Germinal center (tissue), 1 donor: ENCODE measurements at places on chromosomes 11 and 22.

- DNase-seq = no peak
These were observed 14.8 kb downstream of the APLNR start for GRCh38 chr11:57222239-57222638.

- DNase-seq = no peak
These were observed 8.1 kb upstream of the MOB2 start for GRCh38 chr11:1494650-1495049.

DNA sequence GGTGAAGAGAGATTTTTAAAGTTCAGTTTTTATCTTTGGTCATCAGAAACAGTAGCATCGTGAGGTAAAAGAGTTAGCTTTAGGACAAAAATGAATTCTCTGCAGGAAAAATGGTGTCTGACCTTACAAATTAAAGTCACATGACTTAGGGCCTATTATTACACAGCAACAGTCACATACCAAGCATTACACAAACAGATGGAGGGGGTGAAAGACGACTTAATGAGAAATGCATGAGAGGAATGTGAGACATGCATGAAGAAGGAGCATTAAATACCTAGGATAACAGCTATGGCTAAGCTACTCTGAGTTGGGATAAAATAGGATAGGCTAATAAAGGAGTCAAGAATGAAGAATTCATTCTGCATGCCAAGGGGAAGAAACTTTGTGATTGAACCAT is 77.5 kb downstream of the BLID start:
- DNase-seq = no peak

DNA sequence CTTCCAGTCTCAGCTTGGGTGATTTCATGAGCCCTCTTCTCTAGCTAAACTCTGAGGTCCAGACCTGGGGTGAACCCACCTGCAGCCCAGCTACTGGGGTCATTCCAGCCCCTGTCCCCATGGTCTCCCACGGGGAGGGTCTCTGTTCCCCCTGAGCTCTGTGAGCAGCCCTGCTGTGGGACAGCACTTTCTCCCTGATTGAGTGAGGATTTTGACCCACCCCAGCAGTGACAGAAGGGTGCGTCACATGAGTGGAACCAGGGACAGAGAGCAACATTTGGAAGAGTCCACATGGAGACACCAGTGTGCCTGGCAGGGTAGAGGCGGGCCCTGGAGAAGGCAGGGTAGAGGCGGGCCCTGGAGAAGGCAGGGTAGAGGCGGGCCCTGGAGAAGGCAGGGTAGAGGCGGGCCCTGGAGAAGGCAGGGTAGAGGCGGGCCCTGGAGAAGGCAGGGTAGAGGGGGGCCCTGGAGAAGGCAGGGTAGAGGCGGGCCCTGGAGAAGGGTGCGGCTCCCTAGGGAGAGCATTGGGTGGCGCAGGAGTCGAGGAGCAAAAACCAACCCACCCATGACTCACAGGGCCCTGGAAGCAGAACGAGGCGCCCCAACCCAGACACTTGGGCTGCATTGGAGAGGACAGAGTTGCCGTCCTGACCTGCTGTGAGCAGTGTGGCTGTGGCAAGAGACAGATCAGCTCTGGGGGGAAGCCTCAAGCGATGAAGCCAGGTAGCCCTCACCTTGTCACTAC is 227.7 kb upstream of the B3GAT1 start:
- no peak for DNase-seq

GRCh38 chr11:45023065-45023365 is 72.3 kb upstream of the TP53I11 start:
- no peak for DNase-seq

- no peak for DNase-seq
These were observed 138.4 kb upstream of the CCDC90B start for GRCh38 chr11:83424376-83425136.

DNA sequence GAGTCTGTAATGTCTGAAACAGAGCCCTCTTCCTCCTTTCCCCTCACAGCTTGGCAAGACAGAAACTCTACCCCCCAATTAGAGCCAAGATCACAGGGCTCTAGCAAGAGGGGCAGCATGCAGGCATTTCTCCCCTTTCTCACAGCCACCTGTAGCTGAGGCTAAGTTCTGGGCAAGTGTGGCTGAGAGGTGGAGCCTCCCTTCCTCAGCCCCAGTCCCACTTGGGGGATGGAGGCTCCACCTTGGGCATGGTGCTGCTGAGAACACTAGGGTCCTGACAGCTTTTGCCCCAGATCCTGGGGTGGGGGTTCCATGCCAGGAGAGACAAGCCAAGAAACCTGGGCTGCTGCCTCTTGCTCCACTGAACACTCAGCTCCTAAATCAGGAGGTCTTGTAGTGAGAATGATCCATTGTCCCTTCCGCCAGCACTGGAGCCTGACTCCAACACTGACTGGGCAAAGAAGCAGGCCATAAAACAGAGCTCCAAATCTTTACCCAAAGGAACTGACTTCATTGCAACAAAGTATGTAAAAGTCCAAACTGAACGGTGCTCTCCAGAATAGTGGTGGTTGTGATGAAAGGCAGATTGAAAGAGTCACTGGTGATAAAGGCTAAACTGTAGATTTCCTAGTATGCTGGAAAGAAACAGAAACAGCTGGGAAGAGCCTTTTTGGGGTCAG is 25.6 kb downstream of the NARS2 start:
- no peak for DNase-seq

GRCh38 chr22:23767673-23768548 is at the start of gene CHCHD10:
TSS of gene CHCHD10 (minus strand) at chr22:23767972. CDS start at chr22:23767874, 98 bp downstream.
- peak; percentile 84 for DNase-seq

DNA sequence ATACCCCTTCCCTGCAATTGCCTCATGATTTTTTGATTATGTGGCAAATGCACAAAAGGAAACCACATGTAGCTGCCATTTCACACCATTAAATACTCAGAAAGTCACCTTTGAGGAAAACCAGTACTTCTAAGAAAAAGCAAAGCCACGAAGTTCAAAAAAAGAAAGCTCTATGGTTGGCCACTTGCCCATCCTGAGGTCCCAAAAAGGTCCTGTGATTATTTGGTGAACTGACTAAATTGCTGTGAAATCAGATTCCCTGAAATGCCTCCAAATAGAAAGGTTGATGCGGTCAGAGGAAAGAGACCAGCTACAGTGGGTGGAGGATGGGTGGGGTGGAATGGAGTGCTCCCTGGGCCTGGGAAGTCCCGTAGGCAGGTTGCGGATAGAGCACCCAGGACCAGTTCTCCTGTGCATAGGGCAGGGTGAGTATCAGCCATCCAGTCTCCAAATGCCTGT is 26.9 kb downstream of the MRPL16 start:
- no peak for DNase-seq

DNA sequence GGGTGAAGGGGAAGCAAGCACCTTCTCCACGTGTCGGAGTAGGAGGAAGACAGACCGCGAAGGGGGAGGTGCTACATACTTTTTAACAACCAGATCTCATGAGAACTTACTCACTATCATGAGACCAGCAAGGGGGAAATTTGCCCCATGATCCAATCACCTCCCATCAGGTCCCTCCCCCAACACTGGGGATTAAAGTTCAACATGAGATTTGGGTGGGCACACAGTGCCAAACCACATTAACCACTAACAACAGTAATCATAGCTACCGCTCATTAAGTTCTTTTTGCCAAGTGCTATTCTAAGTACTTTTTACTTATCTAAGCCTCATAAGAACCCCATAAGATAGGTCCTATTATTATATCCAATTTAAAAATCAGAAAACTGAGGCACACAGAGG is 450.5 kb upstream of the DDI1 start:
- DNase-seq = no peak

- peak; percentile 46 for DNase-seq
These were observed 6.1 kb upstream of the STIM1 start for GRCh38 chr11:3849297-3849874.

DNA sequence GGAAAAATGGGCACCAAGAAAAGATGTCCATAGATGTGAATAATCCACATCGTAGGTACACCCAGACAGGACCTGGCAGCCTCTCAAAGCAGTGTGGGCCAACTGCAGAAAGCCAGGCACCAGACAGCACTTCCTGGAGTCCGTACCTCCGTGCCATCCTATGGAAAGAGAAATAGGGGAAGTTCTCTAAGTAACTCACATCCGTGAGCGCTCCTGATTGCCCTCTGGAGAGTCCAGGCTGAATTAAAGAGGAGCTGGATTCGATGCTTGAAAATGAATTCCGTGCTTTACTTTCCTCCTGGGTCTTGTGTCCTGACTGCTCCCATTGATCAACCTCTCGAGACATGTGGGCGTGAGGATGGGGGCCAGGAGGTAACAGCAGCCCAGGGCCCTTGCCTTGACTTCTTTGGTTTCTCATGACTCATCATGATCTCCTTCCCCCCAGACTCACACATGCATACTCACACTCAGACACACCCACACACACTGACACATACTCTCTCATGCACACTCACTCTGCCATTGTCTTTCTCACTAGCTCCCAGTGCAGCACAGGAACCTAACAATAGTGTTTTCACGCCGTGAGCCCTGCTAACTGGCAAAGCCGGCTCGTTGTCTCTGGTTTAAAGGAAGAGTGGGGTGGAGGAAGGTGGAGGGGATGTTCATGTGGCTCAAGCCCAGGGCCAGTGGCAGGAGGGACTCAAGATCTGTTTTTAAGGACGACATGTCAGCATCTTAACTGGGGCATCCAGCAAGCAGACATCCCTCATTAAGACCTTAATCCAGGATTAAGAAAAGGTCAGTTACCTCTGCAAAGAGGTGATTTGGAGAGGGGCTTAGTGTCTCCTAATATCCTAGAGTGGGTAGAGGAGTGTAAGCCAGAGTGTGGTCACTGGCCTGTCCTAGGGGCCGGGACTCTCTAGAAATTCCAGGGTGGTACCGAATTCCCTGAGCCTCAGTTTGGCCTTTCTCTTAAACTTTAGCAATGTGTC is 104.2 kb downstream of the SCN3B start:
- DNase-seq = no peak

GRCh38 chr11:120801801-120802689 is 221.9 kb upstream of the TBCEL start:
- peak; percentile 61 for DNase-seq

DNA sequence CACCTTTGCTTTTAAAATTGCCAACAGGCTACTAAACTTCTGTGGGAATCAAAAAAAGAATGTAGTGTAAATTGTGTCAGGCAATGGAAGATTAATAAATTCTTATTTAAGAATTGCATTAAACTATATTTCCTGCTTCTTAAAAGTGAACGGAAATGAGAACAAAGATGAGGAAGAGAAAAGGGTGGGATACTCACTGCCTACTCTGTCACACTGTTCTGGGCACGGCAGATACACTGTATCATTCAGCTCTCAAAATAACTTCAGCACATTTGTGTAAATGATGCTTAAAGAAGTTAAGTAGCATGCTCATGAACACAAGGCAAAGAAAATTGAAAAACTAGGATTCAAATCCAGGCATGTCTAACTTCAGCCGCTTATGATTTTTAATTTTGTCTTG is 218.7 kb downstream of the DCDC1 start:
- no peak for DNase-seq

DNA sequence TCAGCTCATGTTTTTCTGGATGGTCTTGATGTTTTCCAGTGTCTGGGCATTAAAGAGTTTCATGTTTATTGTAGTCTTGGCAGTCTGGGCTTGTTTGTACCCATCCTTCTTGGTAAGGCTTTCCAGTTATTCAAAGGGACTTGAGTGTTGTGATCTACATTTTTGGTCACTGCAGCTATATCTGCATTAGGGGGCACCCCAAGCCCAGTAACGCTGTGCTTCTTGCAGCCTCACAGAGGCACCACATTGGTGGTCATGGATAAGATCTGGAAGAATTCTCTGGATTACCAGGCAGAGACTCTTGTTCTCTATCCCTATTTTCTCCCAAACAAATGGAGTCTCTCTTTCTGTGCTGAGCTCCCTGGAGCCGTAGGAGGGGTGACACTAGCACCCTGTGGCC is 451.5 kb upstream of the FAT3 start:
- no peak for DNase-seq

GRCh38 chr11:41522899-41523672 is 63.6 kb upstream of the LRRC4C start:
- DNase-seq = no peak

- no peak for DNase-seq
These were observed 167.0 kb upstream of the E2F8 start for GRCh38 chr11:19407677-19408270.

- DNase-seq = peak; percentile 38
These were observed 37.0 kb upstream of the DNAJB7 start for GRCh38 chr22:40898850-40899357.

DNA sequence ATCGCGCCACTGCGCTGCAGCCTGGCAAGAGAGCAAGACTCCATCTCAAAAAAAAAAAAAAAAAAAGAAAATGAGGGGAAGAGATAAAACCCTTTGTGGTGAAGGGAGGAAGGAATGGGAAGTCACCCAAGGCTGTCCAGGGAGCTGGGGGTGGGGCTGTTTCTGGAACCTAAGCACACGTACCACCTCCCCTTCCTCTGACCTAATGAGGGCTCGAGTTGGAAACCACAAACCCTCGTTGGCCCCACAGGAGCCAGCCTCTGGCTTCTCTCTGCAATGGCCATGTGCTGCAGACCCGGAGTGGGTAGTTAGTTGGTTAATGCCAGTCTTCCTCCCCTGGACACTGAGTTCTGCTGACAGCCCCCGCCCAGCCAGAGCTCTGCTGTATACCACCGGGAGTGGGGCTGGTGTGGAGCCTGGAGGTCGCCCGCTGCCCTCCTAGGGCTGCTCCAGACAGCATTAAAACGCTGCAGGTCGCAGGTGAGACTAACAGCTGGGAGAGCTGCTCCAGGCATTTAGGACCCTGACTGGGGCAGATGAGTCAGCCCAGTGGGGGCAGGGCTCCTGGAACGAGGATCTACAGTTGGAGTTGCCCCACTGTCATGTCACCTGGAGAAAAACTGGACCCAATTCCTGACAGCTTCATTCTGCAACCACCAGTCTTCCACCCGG is at the start of gene LGALS12:
Gene LGALS12, plus strand, starts transcription at position 228 of the 672 bp plus-strand sequence. Its CDS starts 375 bp downstream, at position 603.
- DNase-seq = no peak
